CD8-positive, alpha-beta memory T cell (primary cell): ENCODE measurements at places on chromosomes 16 and 17. TPM values are rescaled to one million over a fixed set of nuclear protein-coding genes. Genes with fewer than 3 reads are reported as not detected.
A peak's percentile ranks its signal among the peaks of the same experiment; 100 is the strongest.

TMEM98 gene
- total RNA-seq, result 0.26 TPM

NXPH3 gene
- total RNA-seq, result 0.31 TPM

CHD9NB gene
- total RNA-seq, result 0.79 TPM

CHAD gene
- not detected for total RNA-seq

CCL17 gene
- 18.6 TPM for total RNA-seq

PPP1R9B gene
- total RNA-seq, result 89.0 TPM

MYH3 gene
- total RNA-seq, result 3.5 TPM

KRTAP4-6 gene
- not detected for total RNA-seq

FN3K gene
- 2.3 TPM for total RNA-seq

SLC7A6OS gene
- total RNA-seq, result 21.8 TPM

KRT39 gene
- total RNA-seq, result not detected

EPX gene
- total RNA-seq, result not detected

- DNase-seq, result no peak
- no peaks in the 10 kb centered on the region for H3K4me1 ChIP-seq
Observed at GRCh38 chr16:76278980-76279379, 1.8 kb downstream of the CNTNAP4 start.

- H3K4me3 ChIP-seq, result no peak overlapping the region
- no peaks in the 10 kb centered on the region for H3K4me1 ChIP-seq
- H3K36me3 ChIP-seq, result no peaks in the 10 kb centered on the region
- no peak for DNase-seq
- H3K27me3 ChIP-seq, result no peaks in the 10 kb centered on the region
Observed at GRCh38 chr16:13351601-13352217, 450.3 kb downstream of the SHISA9 start.

- H3K36me3 ChIP-seq, result no peaks in the 10 kb centered on the region
- no peak overlapping the region for H3K4me3 ChIP-seq
- H3K4me1 ChIP-seq, result no peaks in the 10 kb centered on the region
- peaks cover 37% of the 10 kb centered on the region for H3K27me3 ChIP-seq
- H3K27ac ChIP-seq, result no peak overlapping the region
Observed at GRCh38 chr17:39591958-39592954, 15.5 kb downstream of the NEUROD2 start.

DNA sequence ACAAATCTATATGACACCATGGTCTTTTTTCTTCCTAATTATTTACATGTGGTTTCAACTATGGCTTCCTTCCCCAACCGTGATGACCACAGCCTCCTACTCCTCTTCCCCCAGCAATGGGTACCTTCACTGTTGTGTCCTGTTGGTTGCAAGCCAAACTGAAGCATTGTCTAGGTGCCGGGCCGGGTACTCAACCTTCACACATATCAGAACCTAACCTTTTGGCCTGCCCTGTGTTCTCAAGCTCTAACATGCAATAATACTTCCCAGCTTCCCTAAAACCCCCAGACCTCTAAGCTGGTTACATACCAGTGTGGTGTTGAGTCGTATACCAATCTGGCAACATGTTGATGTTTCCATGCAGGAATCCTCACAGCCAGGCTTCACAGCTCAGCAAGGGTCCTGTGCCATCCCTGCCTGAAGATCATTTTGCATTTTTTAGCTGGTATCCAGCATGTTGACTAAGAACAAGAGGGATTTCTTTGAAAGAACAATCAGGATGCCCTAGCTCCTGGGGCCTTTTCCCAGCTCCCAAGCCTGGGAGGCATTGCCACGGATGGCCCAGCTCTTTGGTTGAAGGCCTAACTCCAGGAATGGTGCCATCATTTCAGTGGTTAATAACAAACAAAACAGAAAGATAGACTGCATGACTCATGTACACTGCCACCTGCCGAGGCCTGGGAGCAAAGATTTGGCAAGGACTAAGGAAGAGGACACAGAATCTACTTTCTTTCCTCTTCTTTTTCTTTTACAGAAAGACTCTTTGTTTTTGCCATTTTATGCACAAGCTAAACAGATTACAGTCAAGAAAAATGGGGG lies 373.7 kb upstream of the SALL1 start:
- DNase-seq, result no peak
- H3K4me3 ChIP-seq, result no peak overlapping the region
- H3K27ac ChIP-seq, result no peak overlapping the region

GRCh38 chr17:42183741-42184711 lies 1.2 kb downstream of the HCRT start:
- H3K4me1 ChIP-seq, result peaks cover 44% of the 10 kb centered on the region
- H3K4me3 ChIP-seq, result peak overlapping the region; percentile 89
- H3K27me3 ChIP-seq, result no peaks in the 10 kb centered on the region
- H3K36me3 ChIP-seq, result no peaks in the 10 kb centered on the region
- DNase-seq, result peak; percentile 71

GRCh38 chr16:23678430-23679273 lies at the start of gene PLK1:
PLK1 (plus strand) TSS chr16:23678889; CDS start chr16:23678933, 44 bp downstream.
- DNase-seq, result peak; percentile 62
- no peaks in the 10 kb centered on the region for H3K27me3 ChIP-seq
- H3K36me3 ChIP-seq, result no peaks in the 10 kb centered on the region
- H3K27ac ChIP-seq, result peak within 1 kb of the TSS; percentile 75
- peak within 1 kb of the TSS; percentile 77 for H3K4me3 ChIP-seq

- no peaks in the 10 kb centered on the region for H3K4me1 ChIP-seq
- H3K27me3 ChIP-seq, result no peaks in the 10 kb centered on the region
- no peaks in the 10 kb centered on the region for H3K36me3 ChIP-seq
- no peak overlapping the region for H3K27ac ChIP-seq
Observed at GRCh38 chr17:49061524-49061943, 64.3 kb downstream of the IGF2BP1 start.

- no peaks in the 10 kb centered on the region for H3K27me3 ChIP-seq
- no peak overlapping the region for H3K27ac ChIP-seq
- no peaks in the 10 kb centered on the region for H3K36me3 ChIP-seq
- DNase-seq, result peak; percentile 71
- no peaks in the 10 kb centered on the region for H3K4me1 ChIP-seq
Observed at GRCh38 chr17:36629252-36629847, 28.0 kb downstream of the MRM1 start.

DNA sequence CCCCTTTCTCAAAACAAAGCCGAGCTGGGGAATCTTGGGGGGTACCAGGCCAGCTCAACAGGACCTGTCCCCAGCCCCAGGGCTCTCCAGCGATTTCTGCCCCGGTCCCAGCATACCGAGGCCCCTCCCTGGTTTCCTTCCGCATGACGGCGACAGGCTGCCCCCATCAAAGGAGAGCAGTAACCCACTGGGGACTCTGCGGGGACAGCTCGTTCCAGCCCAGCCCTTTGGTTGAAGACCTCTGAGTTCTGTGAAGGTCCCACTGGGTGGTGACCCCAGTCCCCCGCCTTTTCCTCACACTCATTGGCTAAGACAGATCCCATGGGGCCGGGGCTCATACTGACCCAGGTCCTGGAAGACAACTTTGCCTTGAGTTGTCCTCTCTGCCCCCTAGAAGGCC lies 4.1 kb downstream of the SMTNL2 start:
- H3K36me3 ChIP-seq, result no peaks in the 10 kb centered on the region
- peaks cover 16% of the 10 kb centered on the region for H3K27me3 ChIP-seq
- no peaks in the 10 kb centered on the region for H3K4me1 ChIP-seq
- H3K27ac ChIP-seq, result no peak overlapping the region
- no peak overlapping the region for H3K4me3 ChIP-seq

GRCh38 chr17:18951941-18952842 lies at the start of gene SLC5A10:
SLC5A10 (plus strand) TSS chr17:18952165; CDS start chr17:18952206, 41 bp downstream.
- H3K4me3 ChIP-seq, result no peak within 1 kb of the TSS
- H3K27me3 ChIP-seq, result no peaks in the 10 kb centered on the region
- DNase-seq, result no peak
- no peaks in the 10 kb centered on the region for H3K36me3 ChIP-seq
- H3K4me1 ChIP-seq, result peaks cover 29% of the 10 kb centered on the region
- H3K27ac ChIP-seq, result no peak within 1 kb of the TSS

GRCh38 chr16:51416926-51417325 lies 265.9 kb upstream of the SALL1 start:
- no peaks in the 10 kb centered on the region for H3K36me3 ChIP-seq
- no peaks in the 10 kb centered on the region for H3K4me1 ChIP-seq
- H3K27ac ChIP-seq, result no peak overlapping the region
- H3K27me3 ChIP-seq, result no peaks in the 10 kb centered on the region
- DNase-seq, result no peak

DNA sequence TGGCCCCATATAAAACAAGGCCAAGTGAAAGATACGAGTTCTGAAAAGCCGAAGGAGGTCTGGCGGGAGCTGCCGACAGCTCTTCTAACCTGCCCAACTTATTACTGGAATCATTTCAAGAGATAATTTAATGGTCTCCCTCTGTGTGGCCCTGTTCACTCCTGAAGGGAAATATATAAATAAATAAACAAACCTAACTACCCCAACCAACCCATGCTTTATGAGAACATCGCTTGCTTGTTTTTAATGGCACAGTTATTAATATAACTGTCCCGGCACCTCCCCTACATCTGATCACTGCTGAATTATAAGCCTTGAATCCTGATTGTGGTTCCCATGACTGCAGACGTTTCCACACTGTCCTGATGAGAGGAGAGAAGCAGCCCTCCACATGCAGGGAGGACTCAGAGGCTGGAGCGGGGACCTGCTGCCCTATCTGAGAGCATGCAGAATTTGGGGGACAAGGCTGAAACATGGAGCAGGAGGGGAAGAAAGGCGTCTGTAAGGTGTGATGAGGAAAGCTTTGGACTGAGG lies 22.2 kb downstream of the CDK5RAP3 start:
- H3K4me1 ChIP-seq, result no peaks in the 10 kb centered on the region
- H3K27ac ChIP-seq, result no peak overlapping the region
- no peaks in the 10 kb centered on the region for H3K36me3 ChIP-seq

DNA sequence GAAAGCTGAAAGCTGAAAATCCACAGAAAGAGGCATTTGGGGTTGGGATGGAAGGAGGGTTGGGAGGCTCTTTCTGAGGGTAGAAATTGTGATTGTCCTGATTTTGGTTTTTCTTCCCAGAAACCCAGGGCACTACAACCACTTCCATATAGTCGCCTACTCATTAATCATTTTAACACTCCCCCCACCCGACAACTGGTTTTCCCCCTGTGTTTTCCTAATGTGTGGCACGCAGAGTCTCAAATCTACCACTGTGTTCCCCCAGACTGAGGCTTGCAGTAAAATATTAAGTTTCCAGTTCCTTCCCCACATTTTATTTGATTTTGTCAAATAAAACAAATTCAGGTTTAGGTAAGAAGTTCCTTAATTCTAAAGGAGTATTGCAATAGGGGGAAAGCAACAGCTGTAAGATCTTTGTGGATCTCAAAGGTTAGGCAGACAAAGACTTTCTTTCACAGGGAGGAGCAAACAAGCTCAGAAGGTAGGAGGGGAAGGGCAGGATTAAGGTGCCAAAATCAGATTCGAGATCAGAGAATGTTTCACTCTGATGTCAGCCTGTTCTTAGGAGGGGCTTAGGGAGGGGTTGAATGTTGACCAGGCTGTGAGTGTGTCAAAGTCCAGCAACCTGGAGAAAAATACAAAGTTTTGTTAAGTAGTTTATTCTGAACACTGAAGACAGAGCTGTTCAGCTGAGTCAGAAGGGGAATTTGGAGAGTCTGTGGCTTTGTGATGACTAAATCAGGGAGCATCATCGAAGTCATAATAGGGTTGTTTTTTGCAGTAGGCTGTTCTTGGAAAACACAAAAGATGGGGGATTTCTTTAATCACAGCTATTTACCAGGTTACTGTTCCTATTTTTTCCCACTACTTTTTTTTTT lies 3.6 kb downstream of the ZNF267 start:
- no peaks in the 10 kb centered on the region for H3K27me3 ChIP-seq
- peak overlapping the region; percentile 36 for H3K27ac ChIP-seq
- no peak overlapping the region for H3K4me3 ChIP-seq
- DNase-seq, result peak; percentile 34

DNA sequence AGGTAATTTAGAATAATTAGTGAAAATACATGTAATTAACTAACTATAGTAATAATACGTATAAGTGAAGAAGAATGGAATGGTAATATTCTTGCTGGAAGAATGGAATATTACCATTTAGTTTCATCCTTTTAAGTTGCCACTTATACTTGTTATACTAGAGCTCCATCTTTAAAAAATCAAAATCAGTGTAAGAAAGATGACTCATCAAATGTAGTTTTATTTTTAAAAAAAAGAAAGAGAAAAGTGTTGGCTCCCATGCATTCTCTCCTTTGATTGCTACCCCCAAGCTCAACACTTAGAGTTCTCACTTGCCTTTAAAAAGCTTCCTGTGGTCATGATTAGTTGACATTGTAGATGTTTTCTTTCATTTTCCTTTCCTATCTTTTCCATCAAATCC lies 82.4 kb upstream of the KIF2B start:
- no peak overlapping the region for H3K27ac ChIP-seq
- no peak for DNase-seq
- H3K36me3 ChIP-seq, result no peaks in the 10 kb centered on the region
- no peaks in the 10 kb centered on the region for H3K4me1 ChIP-seq
- H3K27me3 ChIP-seq, result no peaks in the 10 kb centered on the region

GRCh38 chr16:73000020-73000906 lies 47.7 kb downstream of the ZFHX3 start:
- no peaks in the 10 kb centered on the region for H3K36me3 ChIP-seq
- H3K4me3 ChIP-seq, result no peak overlapping the region
- H3K4me1 ChIP-seq, result no peaks in the 10 kb centered on the region
- H3K27me3 ChIP-seq, result no peaks in the 10 kb centered on the region
- no peak for DNase-seq

GRCh38 chr16:29745121-29745852 lies 503 bp downstream of the C16orf54 start:
- peak; percentile 71 for DNase-seq
- peaks cover 71% of the 10 kb centered on the region for H3K4me1 ChIP-seq
- peak overlapping the region; percentile 97 for H3K27ac ChIP-seq
- no peaks in the 10 kb centered on the region for H3K27me3 ChIP-seq
- H3K4me3 ChIP-seq, result peak overlapping the region; percentile 86

GRCh38 chr16:57799600-57800199 lies 2.6 kb downstream of the KIFC3 start:
- H3K36me3 ChIP-seq, result no peaks in the 10 kb centered on the region
- H3K4me1 ChIP-seq, result peaks cover 22% of the 10 kb centered on the region
- no peaks in the 10 kb centered on the region for H3K27me3 ChIP-seq
- no peak for DNase-seq
- H3K27ac ChIP-seq, result no peak overlapping the region

DNA sequence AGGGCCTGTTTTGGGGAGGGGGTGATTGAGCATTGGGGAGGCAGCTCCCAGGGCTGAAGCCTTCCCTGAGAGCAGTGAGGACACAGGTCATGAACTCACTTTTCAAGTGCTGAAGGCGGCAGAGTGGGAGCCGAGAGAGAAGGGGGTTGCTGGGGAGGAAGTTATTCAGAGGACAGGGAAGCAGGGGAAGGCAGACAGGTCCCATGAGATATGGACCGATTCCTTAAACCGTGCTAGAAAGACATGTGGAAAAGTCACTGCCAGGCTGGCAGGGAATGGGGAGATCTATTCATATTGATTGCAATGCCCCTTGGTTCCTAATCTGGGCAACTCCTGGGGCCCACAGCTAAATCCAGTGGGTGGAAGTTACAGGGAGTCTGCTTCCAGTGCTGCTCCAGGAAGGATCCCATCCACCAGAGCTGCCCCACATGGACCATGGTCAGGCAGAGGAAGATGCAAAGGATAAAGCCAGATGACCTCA lies 1.1 kb downstream of the CCL4 start:
- peak overlapping the region; percentile 52 for H3K4me3 ChIP-seq
- peaks cover 48% of the 10 kb centered on the region for H3K4me1 ChIP-seq
- no peaks in the 10 kb centered on the region for H3K27me3 ChIP-seq
- peak overlapping the region; percentile 28 for H3K27ac ChIP-seq
- no peak for DNase-seq
